Activated CD8-positive, alpha-beta memory T cell treated with anti-CD3 and anti-CD28 coated beads, Interleukin-2, amount 50 U/mL, for 4 hours (primary cell): ENCODE measurements at places on chromosomes 2 and 18.

DNA sequence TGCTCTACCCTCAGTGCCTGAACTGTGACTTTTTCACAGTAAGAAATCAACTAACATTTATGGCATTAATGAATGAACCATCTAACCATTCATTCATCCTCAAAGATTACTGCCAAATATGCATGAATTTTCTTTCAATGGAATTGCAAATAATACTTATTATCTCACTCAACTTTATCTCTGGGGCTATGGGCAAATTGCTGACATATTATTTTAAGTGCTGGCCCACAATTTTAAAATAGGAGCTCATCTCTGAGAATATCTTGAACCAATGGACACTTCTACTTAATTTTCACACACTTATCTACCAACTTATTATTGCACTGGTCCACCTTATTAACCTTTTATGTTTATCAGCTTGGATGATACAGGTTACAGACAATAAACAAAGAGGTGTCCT, 182.8 kb downstream of the RBM43 start:
- DNase-seq = no peak

- no peak for DNase-seq
Measured at GRCh38 chr2:100041946-100042345, 100.4 kb downstream of the AFF3 start.

- no peak for DNase-seq
Measured at GRCh38 chr2:127984551-127984950, 43.3 kb downstream of the SAP130 start.

GRCh38 chr2:7013471-7014160, 96.4 kb downstream of the RNF144A start:
- no peak for DNase-seq

- no peak for DNase-seq
Measured at GRCh38 chr2:147923846-147924245, 79.0 kb downstream of the ACVR2A start.

- no peak for DNase-seq
Measured at GRCh38 chr2:150878356-150878755, 383.3 kb downstream of the RBM43 start.

DNA sequence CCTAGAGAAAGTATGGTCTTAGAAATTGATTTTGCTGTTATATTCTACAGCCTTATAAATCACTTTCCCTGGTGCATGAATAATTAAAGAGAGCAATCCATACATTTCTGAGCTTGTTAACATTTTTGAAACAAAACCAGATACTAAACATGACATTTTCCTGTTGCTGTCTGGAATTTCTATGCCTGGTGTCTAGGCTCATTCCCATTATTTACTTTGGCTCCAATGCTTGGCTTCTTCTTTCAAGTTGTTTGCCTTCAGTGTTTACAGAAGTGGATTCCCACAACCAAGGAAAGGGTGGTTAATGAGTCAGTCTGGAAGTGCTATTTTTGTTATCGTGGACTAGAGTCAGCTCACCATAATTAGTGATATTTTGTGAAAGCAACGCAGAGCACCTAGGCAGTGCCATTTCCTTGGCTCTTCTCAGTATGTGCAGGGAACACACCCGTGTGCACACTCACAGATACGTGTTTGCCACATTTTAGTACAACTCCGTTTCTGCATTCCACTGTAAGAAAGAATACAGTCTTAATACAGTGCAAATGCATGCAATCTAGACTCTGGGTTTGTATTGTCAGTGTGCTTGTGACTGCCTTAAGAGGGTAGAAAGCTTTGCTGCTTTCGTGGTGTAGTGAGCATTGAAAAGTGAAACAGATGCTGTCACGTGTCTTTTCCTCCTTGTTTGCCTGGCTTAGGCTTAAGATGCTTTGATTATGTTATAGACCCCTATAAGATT, 185.0 kb upstream of the RASGRP3 start:
- DNase-seq = no peak

DNA sequence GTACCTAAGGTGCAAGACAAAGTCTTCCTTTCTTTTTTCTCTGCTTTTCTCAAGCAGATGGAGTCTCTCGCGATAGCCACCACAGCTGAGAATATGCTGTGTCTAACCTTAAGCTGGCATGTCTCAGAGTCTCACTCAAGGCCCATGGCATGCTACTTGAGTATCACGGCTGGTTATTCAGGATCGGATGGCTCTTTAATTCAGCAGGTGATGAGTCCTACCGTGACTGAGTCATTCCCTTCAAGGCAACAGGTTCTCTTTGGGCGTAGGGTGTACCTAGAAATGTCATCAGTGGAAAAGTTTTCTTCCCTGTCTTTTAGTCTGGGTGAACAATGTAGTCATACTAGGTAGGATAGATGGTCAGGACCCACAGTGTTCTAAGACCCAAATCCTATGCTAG, 136.2 kb downstream of the DIS3L2 start:
- DNase-seq = no peak

- no peak for DNase-seq
Measured at GRCh38 chr18:63141778-63142176, 177.8 kb downstream of the BCL2 start.

DNA sequence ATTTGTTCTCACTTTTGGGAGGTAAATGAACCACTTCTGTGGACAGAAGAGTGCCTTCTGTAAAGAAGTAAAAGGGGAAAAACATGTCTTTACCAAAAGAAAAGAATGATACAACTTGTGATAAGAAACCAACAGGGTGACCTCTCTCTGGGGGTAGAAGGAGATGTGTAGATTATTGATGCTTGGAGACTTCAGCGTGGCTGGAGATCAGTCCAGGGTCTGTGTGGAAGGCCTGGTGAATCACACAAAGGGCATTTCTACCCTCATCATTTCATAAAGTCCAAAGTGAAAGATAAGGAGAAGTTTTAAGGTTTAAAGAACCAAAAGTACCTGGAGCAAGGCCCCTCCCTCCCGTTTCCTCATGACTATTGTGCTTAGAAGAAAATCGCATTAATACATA, 142.5 kb downstream of the NCK2 start:
- DNase-seq = no peak

DNA sequence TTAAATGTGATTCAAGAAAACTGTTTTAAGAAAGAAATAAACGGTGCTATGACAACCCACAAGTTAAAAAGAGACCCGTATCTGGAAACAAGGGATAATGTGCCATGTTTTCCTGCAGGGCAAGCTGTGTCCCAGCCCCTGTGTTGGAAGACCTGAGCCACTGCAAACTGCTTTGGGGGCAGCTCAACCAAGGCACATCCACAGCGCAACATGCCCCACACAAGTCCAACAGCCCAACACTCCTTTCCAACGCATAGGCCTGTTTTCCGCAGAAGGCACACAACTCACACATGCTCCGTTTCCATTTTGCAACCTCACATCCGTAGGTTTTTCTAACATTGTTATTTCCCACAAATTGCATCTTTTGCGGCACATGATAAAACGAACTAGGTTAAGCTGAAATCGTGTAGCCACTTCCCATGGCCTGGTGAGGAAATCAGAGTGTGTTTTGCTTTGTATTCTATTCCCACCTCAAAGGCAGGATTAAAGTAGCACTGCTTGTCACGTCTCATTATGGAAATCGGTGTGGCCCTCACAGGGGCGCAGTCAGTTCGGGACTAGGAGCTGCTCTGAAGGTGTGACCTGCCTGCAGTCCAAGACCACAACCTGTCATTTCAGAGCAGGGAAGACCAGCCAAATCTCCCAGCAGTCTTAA, 50.5 kb upstream of the ZNF516 start:
- DNase-seq = no peak

DNA sequence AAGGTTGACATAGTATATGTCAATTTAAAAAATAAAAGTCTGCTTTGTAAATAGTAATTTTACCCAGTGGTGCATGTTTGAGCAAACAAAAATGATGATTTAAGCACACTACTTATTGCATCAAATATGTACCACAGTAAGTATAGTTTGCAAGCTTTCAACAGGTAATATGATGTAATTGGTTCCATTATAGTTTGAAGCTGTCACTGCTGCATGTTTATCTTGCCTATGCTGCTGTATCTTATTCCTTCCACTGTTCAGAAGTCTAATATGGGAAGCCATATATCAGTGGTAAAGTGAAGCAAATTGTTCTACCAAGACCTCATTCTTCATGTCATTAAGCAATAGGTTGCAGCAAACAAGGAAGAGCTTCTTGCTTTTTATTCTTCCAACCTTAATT, 78.6 kb upstream of the CSRNP3 start:
- no peak for DNase-seq

DNA sequence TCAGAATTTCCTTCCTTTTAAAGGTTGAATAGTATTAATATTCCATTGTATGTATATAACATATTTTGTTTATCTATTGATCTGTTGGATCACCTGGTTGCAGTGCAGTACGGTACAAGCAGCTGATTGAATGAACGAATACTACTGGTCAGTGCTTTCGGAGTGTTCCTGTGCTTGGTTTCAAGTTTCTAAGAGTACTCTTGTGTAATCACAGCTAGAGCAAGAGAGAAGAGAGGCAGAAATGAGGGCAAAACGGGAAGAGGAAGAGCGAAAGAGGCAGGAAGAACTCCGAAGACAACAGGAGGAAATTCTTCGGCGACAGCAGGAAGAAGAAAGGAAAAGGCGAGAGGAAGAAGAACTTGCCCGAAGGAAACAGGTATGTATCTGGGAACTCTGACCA, 40.3 kb upstream of the KCNJ13 start:
- DNase-seq = no peak
